Skin of body (tissue), 3 donors: ENCODE measurements at places on chromosomes 16 and 17. TPM values are rescaled to one million over a fixed set of nuclear protein-coding genes. Genes with fewer than 3 reads are reported as not detected.

The FBXO39 gene
- total RNA-seq = 0.30 TPM

The MYL11 gene
- total RNA-seq = 921 TPM

The SLC5A10 gene
- total RNA-seq = 0.20 TPM

The STX1B gene
- total RNA-seq = 0.89 TPM

The RNF112 gene
- total RNA-seq = 3.7 TPM

The MRPL38 gene
- total RNA-seq = 20.8 TPM

The CDH8 gene
- total RNA-seq = 5.6 TPM

The TNFSF13 gene
- total RNA-seq = 1.7 TPM

The NOTUM gene
- total RNA-seq = 1.7 TPM

The GJD3 gene
- total RNA-seq = not detected
